K562 (cell line): ENCODE measurements at places on chromosomes 12 and 14. TPM values are rescaled to one million over a fixed set of nuclear protein-coding genes. Genes with fewer than 3 reads are reported as not detected.
A peak's percentile ranks its signal among the peaks of the same experiment; 100 is the strongest.

INSM2 gene
- not detected in 2 replicates for total RNA-seq

DNA sequence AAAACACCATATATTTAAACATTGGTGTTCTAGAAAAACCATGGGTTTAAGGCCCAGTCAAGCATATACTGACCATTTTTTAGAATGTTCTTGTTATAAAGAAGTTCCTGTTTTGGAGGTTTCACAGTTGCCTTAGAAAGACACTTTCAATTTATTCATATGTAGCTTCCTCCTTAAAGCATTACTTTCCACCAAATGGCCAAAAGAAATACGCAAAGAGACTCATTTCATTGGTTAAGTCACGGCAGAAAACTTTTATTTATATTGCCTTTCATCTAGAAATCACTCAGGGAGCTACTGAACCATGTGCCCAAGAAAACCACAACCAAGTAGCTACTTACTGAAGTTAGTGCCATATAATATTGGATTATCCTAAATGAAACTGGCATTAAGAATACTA, 40.0 kb downstream of the MYBPC1 start:
- H3K4me1 ChIP-seq = no peaks in the 10 kb centered on the region
- H3K27ac ChIP-seq = no peak overlapping the region
- H3K36me3 ChIP-seq = no peaks in the 10 kb centered on the region

- DNase-seq = no peak
- H3K27me3 ChIP-seq = no peaks in the 10 kb centered on the region
- no peak overlapping the region for H3K4me3 ChIP-seq
- H3K36me3 ChIP-seq = no peaks in the 10 kb centered on the region
- no peak overlapping the region for H3K27ac ChIP-seq
These were observed 792.3 kb upstream of the NOVA1 start for GRCh38 chr14:27390155-27390554.

GRCh38 chr12:47757364-47757839, 1.3 kb downstream of the RAPGEF3 start:
- H3K4me1 ChIP-seq = peaks cover 14% of the 10 kb centered on the region; the same call in 2 of the 3 replicates
- DNase-seq = no peak
- H3K27ac ChIP-seq = no peak overlapping the region

HVCN1 gene
- 0.87 and 1.4 TPM in 2 replicates for total RNA-seq

DNA sequence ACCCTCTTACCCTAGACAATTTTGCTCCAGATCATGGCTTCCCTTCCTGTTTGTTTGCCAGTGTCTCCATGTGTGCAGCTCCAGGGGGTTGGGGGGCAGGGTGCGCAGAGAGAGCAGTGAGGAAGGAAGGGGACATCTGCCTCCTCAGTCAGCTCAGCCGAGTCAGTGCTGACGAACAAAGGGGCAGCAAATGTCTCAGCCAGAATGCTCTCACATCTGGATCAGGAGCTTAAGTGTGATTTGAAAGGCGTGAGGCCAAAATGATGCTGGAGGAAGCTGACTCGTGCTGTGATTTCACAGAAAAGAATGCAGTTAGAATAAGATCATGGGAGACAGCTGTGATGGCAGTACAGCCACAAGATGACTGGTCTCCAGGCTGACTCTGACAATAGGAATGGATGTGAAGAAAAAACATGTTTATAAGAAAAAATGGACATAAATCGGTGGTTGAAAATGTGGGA, 27.1 kb upstream of the CDK17 start:
- no peaks in the 10 kb centered on the region for H3K27me3 ChIP-seq
- H3K4me1 ChIP-seq = no peaks in the 10 kb centered on the region
- no peak for DNase-seq
- no peak overlapping the region for H3K4me3 ChIP-seq
- no peaks in the 10 kb centered on the region for H3K36me3 ChIP-seq
- H3K27ac ChIP-seq = no peak overlapping the region

DNA sequence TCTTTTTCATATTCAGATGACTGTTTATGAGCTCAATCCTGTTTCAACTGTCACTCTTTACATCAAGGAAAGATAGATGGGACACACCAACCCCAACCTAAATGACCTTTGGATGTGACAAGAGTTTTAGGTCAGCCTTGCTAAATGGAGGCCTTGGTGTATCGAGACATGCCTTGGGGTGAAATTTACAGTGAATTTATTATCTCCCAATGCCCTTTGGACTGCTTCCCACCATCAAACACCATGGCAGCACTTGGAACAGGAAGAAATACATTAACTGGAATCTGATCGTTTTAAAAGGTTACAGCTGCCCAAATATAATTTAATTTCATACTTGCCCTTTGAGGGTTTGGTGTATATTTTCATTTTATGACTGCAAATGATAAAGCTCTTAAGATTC, 327.6 kb downstream of the SOX5 start:
- no peaks in the 10 kb centered on the region for H3K4me1 ChIP-seq
- H3K4me3 ChIP-seq = no peak overlapping the region
- DNase-seq = no peak
- no peak overlapping the region for H3K27ac ChIP-seq
- no peaks in the 10 kb centered on the region for H3K36me3 ChIP-seq

TAS2R30 gene
- 0.87 and 0.93 TPM in 2 replicates for total RNA-seq

DNA sequence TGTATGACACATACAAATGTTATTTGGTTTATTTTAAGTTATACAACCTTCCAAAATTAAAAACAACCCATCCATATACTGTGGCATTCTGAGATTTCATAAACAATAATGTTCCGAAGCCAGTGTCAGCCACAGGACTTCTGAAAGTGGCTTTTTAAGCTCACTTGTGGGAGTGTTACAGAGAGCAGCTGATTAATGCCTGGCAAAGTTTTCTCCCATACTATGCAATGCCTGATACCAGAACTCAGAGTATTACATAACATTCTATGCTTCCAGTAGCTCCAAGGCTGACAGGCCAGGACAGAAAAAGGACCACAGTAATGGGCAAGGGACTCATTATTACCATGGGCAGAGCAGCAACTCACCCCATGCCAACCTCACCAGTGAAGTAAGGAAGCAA, 29.3 kb downstream of the NELL2 start:
- no peaks in the 10 kb centered on the region for H3K27me3 ChIP-seq
- no peak for DNase-seq
- no peak overlapping the region for H3K27ac ChIP-seq
- no peaks in the 10 kb centered on the region for H3K4me1 ChIP-seq
- no peak overlapping the region for H3K4me3 ChIP-seq

DNA sequence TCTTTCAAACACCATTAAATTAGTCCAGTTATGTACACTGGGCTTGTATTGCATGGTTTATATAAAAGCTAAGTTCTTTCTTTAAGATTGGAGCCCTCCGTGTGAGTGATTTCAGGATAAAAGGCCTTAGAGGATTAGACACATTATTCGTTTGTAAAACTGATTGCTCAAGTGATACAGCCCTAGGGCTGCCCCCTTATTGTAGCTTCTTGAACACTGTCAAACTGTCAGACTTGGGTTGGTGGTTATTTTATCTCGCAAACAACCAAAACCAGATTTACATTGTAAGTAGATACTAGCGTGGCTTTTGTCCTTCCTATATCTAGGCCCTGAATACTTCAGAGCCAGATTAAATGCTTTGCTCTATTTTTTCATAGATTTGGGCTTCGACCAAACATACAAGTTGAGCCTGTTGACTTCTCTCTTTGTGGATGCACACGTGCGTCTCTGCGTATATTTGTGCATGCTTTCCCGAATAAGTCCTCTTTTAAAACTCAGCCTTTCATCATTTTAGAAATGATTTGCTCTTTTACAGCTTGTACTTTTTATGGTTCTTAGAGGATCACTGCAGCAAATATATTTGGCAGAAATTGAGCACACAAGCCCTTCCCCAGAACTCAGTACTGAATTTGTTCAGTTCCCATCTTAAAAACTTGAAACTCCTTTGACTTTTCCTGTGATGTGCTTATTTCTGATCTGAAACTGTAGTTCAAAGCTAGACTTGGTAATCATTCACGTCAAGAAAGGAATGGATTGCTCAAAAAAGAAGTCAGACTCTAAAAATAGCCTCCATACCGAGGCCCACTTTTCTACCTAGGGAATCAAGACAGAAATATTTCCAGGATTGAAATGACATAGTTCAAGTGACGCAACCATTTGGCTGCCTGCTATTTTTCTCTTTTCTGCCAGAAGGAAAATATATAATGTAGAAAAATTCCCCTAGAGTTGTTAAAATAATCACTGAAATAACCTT, 129.5 kb downstream of the ETV6 start:
- H3K27me3 ChIP-seq = no peaks in the 10 kb centered on the region
- H3K27ac ChIP-seq = no peak overlapping the region
- H3K4me1 ChIP-seq = no peaks in the 10 kb centered on the region

- H3K27me3 ChIP-seq = no peaks in the 10 kb centered on the region
- no peaks in the 10 kb centered on the region for H3K36me3 ChIP-seq
- H3K4me3 ChIP-seq = no peak overlapping the region
- H3K27ac ChIP-seq = peak overlapping the region; percentile 77
- DNase-seq = peak; percentile 84
These were observed 52.1 kb downstream of the DAD1 start for GRCh38 chr14:22536853-22537338.

- H3K4me3 ChIP-seq = no peak overlapping the region
- H3K36me3 ChIP-seq = no peaks in the 10 kb centered on the region
- H3K27ac ChIP-seq = no peak overlapping the region
- no peaks in the 10 kb centered on the region for H3K4me1 ChIP-seq
These were observed 72.9 kb upstream of the BTG1 start for GRCh38 chr12:92218394-92219077.

DRAM1 gene
- total RNA-seq = 2.9 and 4.2 TPM in 2 replicates

PLEKHG7 gene
- not detected in 2 replicates for total RNA-seq

NUAK1 gene
- 0.02 TPM in 2 replicates for total RNA-seq

DNA sequence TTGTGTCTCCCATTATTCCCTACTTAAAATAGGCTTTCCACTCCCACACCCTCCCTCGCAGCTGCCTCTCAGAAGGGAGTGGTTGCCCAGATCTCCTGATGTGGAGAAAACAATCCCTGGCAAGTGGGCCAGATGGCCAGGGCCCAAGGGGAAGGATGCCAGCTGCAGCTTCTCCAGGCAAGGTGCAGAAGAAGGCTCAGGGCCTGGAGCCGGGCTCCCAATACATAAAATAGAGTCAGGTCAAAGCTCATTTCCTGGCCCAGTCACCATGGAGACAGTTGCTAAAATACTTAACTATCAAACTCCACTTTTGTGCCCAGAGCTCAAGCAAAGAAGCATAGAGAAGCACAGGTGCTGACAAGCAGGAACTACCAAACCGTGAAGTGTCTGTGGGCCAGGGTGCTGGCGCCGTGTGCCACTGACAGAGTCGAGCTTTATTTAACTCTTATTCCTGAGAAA, 45.7 kb upstream of the ITPR2 start:
- no peak for DNase-seq
- H3K27me3 ChIP-seq = no peaks in the 10 kb centered on the region; the same call in 2 of the 3 replicates
- no peak overlapping the region for H3K4me3 ChIP-seq

DNA sequence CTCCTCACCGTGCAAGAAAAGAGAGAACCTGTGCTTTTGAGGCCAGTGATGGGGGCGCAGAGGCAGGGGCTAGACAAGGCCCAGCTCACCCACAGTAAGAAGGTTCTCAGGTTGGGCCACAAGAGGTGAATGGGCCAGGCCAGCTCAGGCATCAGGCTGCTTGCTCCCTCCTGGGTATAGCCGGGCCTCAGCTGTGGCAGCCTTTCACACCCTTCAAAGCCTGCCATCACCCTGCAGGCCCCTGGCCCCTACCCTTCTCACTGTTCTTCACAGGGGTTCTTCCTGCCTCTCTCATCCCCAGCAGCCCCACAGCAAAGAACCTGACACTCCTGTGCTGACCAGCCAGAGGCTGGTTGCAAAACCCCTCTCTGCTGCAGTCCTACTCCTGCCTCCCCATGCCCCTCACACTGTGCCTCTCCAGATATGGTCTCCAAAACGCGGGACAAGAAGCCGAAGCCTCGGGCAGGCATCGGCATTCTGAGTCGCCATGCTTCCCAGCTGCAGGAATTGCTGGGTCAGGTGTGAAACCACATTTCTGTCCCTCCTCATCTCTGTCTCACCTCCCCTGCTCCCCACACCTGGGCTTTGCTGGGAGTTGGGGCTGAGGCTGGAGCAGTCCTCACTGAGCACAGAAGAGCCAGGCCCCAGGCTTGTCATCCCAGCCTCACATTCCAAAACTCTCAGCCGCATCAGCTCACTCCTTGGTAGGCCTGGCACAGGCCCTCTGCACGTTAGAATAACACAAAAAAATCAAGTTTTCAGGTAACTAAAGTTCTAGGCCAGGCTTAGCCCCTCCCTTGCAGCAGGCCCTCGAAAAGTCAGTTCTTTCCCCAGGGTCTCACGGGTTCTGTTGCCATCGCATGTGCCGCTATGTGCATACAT, 6.9 kb upstream of the FAIM2 start:
- H3K4me3 ChIP-seq = no peak overlapping the region
- no peak overlapping the region for H3K27ac ChIP-seq
- H3K27me3 ChIP-seq = no peaks in the 10 kb centered on the region
- no peak for DNase-seq
